AG04450 (cell line): ENCODE measurements at places on chromosomes 16 and 17. TPM values are rescaled to one million over a fixed set of nuclear protein-coding genes. Genes with fewer than 3 reads are reported as not detected.
A peak's percentile ranks its signal among the peaks of the same experiment; 100 is the strongest.

Gene TRIM37
- polyA plus RNA-seq = 29.1 and 34.8 TPM in 2 replicates

- no peak for DNase-seq
Measured at GRCh38 chr16:82187829-82188228, 17.8 kb upstream of the MPHOSPH6 start.

DNA sequence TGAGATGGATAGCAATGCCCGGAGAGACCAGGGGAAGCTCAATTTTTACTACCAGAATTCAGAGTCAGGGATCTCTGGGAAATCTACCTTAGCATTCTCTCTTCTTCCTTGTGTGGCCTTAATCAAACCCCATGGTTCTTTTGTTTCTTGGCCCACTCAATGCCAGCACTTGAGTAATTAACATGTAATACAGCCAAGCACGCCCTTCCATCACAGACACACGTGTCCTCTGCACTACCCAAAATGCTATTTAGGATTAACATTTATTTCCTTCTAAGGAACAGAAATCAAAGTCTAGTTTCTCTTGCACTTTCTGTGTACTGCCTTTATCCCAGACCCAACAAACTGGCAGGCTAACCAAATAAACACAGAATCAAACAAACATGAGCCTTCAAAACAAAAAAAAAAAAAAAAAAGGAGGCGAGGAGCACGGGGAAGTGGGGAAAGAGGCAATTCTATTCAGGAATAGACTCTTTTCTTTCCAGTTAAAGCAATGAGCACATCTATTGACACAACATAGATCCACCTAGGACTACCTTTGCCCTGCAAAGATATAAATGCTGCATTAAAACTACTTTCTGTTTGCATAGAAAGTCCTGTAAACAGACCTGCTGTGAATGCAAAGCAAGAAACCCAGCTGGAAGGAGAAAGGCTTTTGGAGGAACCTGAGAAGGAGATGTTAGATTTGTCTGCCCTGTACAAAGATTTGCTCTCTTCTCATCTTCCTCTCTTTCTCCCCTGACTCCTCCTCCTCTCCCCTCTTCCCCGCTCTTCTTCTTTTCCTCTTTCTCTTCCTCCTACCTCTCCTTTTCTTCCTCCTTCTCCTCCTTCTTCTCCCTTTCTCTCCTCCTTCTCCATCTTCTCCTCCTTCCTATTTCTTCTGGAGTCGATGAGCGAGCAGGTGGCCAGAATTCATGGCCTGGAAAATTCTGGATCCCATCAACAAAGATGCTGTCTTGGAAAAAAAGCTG, 294.4 kb downstream of the NPIPA8 start:
- DNase-seq = no peak

Gene FZD2
- 49.4 and 73.4 TPM in 2 replicates for polyA plus RNA-seq

GRCh38 chr17:40168262-40168832, 8.9 kb upstream of the RAPGEFL1 start:
- DNase-seq = peak; percentile 41

Gene CCL23
- not detected in 2 replicates for polyA plus RNA-seq

Gene RHBDF2
- polyA plus RNA-seq = 5.4 and 8.7 TPM in 2 replicates

Gene PAFAH1B1
- polyA plus RNA-seq = 91.7 and 111 TPM in 2 replicates

DNA sequence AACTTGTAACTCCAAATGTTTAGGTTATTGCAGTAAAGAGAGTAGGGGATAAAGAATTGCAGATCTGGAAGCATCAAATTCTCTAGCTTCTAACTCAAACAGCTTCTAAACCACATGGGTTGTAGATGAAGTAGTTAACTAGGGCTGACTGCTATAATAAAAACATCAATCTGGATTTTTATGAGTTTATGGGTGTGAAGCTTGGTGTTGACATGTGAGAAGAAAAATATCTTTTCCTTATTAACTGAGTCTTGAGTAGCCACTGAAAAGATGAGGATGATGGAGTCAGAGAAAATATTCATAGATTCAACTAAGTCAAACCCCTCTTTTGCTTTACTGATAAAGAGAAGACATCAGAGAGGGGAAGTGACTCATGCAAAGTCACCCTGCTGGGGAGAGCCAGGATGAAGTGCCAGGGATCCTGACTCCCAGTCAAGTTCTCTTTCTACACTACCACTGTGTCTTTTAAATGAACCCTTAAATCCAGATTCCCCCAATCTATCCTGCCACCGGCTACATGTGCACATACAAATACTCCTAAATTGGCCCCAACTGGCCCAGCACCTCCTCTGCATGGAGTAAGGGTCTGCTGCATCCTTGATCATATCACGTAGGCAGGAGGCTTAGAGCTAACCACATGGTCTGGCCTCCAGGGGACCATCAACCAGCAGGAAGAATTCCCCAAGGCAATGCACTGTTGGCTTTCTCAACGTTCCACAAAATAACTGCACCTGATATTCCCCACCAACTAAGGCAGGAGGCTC, 264.0 kb upstream of the CCL2 start:
- DNase-seq = no peak

Gene PFAS
- 14.0 and 18.5 TPM in 2 replicates for polyA plus RNA-seq

DNA sequence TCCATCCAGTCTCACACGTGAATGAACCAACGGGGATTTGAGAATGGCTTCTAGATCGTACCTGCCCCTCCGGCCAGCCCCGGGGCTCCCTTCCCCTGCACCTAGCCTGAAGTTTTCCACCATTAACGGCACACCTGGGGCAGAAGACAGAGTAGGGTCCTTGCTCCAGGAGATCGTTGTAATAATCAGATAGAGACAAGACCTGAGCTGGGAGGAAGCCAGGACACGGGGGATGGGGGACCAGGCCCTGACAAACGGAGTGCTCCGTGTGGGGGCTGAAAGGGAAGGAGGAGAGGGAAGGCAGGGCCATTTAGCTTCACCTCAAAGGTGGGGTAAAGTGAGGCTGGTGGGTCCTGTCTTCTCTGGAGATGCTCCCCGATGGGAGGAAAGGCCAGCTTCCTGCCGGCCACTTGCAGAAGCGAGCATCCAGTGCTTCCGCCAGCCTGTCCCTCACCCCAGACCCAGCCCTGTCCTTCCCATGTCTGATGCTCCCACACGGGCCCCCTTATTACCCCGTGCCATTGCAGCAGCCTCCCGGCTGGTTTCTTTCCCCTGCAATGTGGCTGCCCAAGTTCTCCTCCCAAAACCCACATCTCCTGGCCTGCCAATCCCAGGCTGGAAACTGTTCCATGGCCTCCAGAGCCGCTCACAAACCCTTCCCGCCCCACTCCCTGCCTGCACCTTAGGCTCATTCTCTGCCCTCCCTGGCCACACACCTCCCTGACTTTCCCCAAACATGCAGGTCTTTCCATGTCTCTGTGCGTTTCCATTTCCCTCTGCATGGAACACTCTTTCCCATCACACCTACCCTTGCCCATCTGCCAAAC, 79.3 kb downstream of the MRC2 start:
- DNase-seq = no peak

- DNase-seq = no peak
Measured at GRCh38 chr17:42518755-42519545, 17.1 kb upstream of the NAGLU start.

DNA sequence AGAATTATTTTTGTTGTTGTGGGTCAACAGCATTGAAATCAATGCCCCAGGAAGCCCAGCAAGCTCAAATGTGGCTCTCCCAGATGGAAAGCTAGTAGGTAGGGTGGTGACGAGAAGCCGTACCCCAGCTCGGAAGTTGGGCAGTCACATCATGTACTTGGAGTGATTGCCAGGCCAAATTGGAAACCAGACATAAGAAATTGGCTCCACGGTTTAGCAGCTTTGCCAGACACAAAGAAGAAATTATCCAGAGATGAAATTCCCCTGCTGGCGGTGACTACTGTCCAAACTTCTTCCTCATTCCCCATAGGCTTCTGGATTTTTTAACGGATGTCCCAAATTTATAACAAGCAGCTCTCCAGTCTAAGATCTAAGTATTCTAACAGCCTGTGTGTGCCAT, 95.9 kb downstream of the OR1D5 start:
- DNase-seq = no peak

Gene SSTR5
- polyA plus RNA-seq = not detected in 2 replicates

Gene XYLT1
- 6.7 and 9.2 TPM in 2 replicates for polyA plus RNA-seq

- DNase-seq = no peak
Measured at GRCh38 chr17:38861399-38861843, 7.9 kb upstream of the RPL23 start.
